ENCODE measurements at places on chromosomes 13 and 19. TPM values are rescaled to one million over a fixed set of nuclear protein-coding genes. Genes with fewer than 3 reads are reported as not detected.

IGFL4 gene
- not detected for total RNA-seq

ZNF460 gene
- total RNA-seq = 78.1 TPM

WTIP gene
- total RNA-seq = 38.5 TPM

PLIN4 gene
- 5.3 TPM for total RNA-seq

ZFP82 gene
- total RNA-seq = 8.5 TPM

ZNF585A gene
- total RNA-seq = 5.1 TPM

FAAP24 gene
- 1.3 TPM for total RNA-seq

PPP5C gene
- 35.2 TPM for total RNA-seq

PPFIA3 gene
- total RNA-seq = 0.77 TPM

NCR1 gene
- total RNA-seq = not detected

ZSCAN18 gene
- total RNA-seq = 51.6 TPM

ZSCAN4 gene
- total RNA-seq = not detected

CALR gene
- total RNA-seq = 839 TPM

LAIR1 gene
- total RNA-seq = not detected

GIPC3 gene
- total RNA-seq = under 0.01 TPM

CATSPERD gene
- total RNA-seq = not detected

GGACT gene
- total RNA-seq = 6.6 TPM

HIPK4 gene
- 0.17 TPM for total RNA-seq

SPINT2 gene
- total RNA-seq = 8.7 TPM

ZNF560 gene
- 3.3 TPM for total RNA-seq

CEACAM21 gene
- not detected for total RNA-seq

CYP2A7 gene
- total RNA-seq = not detected

RPL18A gene
- total RNA-seq = 1,148 TPM

CEACAM6 gene
- total RNA-seq = not detected

IGFL3 gene
- total RNA-seq = not detected

KLK7 gene
- total RNA-seq = not detected

ERICH6B gene
- total RNA-seq = not detected

NLRP7 gene
- total RNA-seq = not detected

NKPD1 gene
- 0.26 TPM for total RNA-seq

All from fibroblast of lung (primary cell).